NCI-H1436 treated with DMSO at 0.1 percent for 48 hours (cell line): ENCODE measurements at places on chromosomes 7 and 10.

GRCh38 chr10:104639590-104640338 lies 1.3 kb upstream of the SORCS3 start:
- no peak for DNase-seq

GRCh38 chr10:119495545-119495944 lies 47.0 kb downstream of the RGS10 start:
- DNase-seq = no peak

GRCh38 chr7:23014681-23015080 lies 751 bp upstream of the HYCC1 start:
- DNase-seq = no peak

DNA sequence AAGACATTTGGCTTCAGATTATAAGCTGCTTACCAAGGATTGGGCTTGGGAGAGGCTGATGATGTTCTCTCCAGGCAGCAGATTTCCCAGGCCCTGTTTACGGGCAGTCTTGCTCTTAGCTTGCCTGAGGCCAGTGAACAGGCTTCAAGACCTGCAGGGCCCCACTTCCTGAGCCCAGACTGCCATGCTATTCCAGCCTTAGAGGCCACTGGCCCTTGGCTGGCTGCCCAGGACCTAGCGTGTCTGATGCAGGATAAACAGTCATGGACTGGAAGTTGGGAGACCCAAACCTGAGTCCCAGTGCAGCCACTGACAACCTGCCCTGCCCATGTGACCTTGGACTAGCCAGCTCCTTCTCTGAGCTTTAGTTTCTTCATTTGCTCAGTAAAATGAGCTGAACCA lies 2.9 kb downstream of the PRXL2A start:
- DNase-seq = no peak

- DNase-seq = no peak
These were observed 179.7 kb downstream of the HGF start for GRCh38 chr7:81590131-81590530.

- no peak for DNase-seq
These were observed 490 bp downstream of the KIN start for GRCh38 chr10:7787150-7787856.

DNA sequence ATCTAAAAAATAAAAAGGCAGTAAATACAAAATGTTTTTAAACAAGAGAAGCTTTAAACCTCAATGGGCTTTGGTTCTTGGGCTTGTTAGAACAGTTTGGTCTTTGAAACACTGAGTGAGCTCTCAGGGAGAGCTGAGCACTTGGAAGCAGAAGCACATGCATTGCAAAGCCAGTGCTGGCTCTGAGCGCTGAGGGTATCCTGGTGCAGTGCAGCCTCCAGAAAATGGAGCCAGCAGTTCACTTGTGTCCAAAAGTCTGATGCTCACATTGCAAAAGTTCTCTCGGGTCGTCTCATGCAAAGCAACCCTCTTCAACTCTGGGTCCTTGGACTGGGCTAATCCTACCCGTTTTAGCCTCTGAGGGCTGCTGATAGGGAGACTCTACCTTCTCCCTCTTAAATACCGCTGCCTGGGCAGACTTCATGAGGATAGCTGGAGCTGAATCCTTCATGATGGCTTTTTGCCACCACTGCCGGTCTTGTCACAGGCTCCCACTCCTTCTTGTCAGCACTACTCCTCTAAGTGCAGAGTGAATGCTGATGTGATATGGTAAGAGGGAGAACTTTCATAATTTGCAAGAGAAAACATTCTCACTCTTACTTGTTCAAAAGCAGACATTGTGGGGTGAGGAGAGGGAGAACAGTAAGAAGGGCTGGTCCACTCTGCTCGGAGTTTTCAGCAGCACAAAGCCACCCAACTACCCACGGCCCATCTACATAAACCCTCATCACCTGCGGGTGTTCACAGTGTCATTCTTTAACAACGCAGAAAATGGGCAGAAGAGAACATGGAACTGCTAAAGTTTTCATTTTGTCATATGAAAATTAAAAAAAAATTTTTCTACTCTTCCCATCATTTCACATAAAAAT lies 42.2 kb upstream of the BMPER start:
- no peak for DNase-seq

GRCh38 chr10:99522470-99523250 lies 10.1 kb upstream of the NKX2-3 start:
- DNase-seq = no peak
